AG04450 (cell line): ENCODE measurements at places on chromosomes 13 and 19. TPM values are rescaled to one million over a fixed set of nuclear protein-coding genes. Genes with fewer than 3 reads are reported as not detected.

GRCh38 chr13:92407858-92408257 lies 818.7 kb upstream of the GPC6 start:
- no peak for DNase-seq

DNA sequence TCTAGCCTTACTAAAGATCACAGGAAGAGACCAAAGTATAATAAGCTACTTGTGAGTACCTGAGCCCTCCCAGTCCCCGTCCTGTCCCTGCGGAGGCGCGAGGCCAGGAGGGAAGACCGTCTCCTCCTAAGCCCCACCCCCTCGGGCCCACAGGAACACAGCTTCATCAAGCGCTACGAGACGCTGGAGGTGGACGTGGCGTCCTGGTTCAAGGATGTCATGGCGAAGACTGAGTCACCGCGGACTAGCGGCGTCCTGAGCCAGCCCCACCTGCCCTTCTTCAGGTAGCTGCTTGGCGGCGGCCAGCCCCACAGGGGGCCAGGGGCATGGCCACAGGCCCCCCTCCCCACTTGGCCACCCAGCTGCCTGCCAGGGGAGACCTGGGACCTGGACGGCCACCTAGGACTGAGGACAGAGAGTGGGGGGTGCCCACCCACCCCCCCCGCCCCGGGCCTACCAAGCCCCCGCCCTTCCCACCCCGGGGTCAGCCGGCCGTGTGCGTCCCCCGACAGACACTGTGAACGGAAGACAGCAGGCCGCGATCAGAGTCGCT lies 2.4 kb upstream of the TGFBR3L start:
- DNase-seq = no peak

- DNase-seq = no peak
Observed at GRCh38 chr19:48537541-48537940, 14.4 kb upstream of the SULT2B1 start.

DNA sequence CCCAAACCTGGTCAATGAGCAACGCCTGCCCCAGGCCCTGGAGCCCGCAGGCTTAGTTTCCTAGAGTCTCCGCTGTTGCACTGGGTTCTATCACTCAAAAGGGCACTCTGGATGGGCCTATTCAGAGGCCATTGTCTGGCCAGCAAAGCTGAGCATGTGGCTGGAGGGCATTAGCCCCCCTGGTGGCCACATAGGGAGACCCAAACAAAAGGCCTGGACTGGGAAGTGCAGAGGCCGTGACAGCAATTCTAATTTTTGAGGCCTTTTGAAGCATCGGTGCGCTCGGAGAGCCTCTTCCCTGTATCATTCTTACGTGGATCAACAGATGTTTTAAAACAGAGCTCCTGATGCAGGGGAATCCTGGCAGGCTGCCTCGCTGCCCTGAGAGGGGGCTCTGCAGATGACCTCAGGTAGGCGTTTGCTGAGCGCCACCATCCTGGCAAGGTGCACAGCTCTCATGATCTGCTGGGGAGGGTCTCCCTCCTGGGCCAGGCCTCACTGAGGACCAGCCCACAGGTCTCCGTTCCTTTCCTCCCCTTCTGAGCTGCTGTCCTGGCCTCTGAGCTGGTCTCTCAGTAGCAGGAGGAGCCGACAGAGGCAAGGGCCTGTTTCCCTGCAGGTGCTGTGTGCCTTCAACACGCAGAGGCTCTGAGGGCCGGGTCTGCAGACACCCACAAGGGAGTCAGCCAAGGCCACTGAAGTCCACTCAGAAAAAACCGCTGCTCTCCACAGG lies 190.5 kb downstream of the URI1 start:
- DNase-seq = no peak

Gene ZNF730
- polyA plus RNA-seq = 0.37 and 0.63 TPM in 2 replicates
